Hippocampal formation (tissue), 2 donors: ENCODE measurements at places on chromosomes 3 and 15.
A peak's percentile ranks its signal among the peaks of the same experiment; 100 is the strongest.

DNA sequence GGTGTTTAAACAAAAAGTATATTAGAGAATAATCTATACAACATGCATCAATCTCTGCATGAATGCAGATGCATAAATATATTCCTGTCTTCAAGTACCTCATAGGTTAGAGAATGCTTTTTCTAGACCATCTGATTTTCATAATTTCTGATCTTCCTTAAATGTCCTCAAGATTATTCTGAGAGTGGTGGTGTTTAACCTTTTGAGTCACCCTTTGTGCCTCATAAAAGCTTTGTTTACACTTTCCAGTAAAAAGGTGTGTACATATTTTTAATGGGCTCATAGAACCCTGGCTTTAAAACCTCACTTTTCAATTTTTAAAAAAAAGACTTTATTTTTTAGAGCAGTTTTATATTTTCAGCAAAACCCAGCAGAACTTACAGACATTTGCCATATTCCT, 41.0 kb upstream of the ABHD10 start:
- no peak for DNase-seq

GRCh38 chr3:125645616-125646015, 50.3 kb upstream of the OSBPL11 start:
- no peak for DNase-seq

GRCh38 chr3:50534681-50535330, 31.4 kb upstream of the CACNA2D2 start:
- DNase-seq, result no peak

DNA sequence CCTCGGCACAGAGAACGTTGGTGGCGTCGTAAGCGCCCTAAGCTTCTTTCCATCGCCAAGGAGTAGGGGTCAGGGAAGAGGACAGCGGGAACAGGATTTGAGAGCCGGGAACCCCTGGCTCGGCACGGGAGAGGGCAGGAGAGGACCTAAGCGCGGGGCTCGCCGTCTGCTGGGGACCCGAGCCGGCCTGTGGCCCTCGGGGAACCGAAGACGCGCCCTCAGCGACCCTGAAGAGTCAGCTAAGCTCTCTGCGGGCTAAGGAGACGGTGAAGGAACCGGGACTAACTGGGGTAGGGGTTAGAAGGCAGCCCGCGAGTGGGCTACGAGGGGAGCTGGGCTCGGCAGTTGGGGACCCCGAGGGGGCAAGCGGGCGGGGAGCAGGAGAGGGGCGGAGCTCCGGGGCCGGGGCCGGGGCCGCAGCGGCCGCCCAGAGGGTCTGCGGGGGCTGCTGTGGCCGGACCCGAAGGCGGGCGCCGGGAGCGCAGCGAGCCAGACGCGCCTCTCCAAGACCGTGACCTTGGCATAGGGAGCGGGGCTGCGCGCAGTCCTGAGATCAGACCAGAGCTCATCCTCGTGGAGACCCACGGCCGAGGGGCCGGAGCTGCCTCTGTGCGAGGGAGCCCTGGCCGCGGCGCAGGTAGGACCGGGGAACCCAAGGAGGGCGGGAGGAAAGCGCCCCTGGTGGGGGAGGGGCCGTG, 574 bp downstream of the CASR start:
- DNase-seq, result no peak

- no peak for DNase-seq
These were observed 47.2 kb downstream of the NCK1 start for GRCh38 chr3:136909187-136909586.

DNA sequence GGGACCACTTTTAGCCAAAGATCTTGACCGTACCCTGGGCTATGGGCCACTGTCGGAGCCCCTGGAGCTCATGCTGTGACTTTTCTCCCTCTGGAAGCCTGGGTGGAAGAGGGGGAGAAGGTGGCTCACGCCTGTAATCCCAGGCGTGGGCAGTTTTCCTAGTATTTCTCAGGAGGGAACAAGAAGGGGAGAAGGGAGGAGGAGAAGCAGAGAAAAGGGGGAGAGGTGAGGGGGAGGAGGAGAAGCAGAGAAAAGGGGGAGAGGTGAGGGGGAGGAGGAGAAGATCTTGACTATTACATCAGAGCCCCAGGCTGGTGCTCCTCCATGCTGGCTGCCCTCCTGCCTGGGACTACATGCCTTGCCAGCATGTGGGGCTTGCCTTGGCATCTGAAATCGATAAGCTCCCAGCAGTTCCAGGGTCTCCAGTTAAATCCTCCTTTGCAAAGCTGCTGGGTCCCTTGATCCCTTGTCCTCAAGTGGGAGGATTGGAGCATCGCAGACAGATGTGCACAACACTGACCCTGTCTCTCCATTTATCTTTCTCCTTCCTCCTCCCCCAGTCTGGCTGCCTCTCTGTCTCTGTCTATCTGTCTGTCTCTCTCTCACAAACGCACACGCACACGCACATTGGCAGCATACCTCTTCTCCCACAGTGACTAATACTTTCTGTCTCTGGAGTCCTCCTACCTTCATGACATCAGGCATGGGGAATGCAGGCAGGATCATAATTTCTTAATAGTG, 41.6 kb downstream of the MRAS start:
- DNase-seq, result no peak

- no peak for DNase-seq
These were observed 764.5 kb downstream of the TUSC7 start for GRCh38 chr3:117473981-117474538.

GRCh38 chr3:184355261-184356040, 6.0 kb downstream of the CLCN2 start:
- DNase-seq, result no peak

GRCh38 chr3:125443923-125444322, 68.8 kb upstream of the ZNF148 start:
- no peak for DNase-seq

DNA sequence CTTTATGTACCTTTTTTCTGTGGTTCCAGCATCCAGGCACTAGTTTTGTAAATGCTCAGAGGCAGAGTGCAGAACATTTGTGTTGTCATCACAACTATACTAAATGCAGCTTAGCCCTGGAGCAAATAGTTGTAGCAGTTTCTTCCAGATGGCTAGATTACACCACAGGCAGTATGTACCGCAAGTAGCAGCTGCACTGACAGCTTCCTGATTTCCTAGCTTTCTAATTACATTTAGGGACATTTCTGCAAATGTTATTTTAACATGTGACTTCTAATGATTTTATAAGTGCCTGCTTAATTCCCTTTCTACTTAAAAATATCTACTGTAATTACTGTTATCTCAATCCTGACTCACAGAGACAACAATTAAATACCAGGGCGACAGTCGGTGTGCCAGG, 106.5 kb downstream of the NR2E3 start:
- no peak for DNase-seq

GRCh38 chr3:174536319-174536718, 322.8 kb upstream of the NAALADL2 start:
- DNase-seq, result no peak

DNA sequence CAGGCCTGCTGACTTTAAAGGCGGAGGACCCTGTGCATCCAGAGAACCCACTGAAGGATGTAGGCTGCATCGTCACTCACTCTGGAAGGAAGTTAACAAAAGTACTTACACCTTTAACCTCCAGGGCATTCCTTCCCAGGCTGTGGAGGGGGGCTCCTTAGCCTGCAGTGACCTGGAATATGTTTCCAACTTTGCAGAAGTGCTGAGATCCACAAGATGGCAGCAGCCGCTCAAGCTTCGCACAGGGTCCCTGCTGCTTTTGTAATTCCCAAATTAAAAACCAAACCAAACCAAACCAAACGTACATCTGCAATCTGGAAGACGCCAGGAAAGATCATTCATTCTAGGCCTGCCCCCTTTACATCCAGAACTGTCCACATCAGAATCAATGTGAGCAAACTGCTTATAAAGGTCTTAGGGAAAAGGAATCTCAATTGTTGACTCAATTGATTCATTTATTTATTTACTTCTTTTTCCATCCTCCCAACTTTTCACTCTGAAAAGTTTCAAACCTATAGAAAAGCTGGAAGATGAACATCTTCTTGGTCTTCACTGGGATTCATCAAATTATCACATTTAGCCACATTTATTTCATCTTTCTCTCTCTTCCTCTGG, 70.5 kb upstream of the KLHL25 start:
- peak; percentile 9 for DNase-seq

- DNase-seq, result no peak
These were observed 50.0 kb downstream of the SELENOT start for GRCh38 chr3:150653110-150653561.

GRCh38 chr15:76575274-76575673, 238.7 kb downstream of the ISL2 start:
- DNase-seq, result no peak
